NCI-H2081 treated with DMSO at 0.1 percent for 48 hours (cell line): ENCODE measurements at places on chromosomes 6 and 20.

DNA sequence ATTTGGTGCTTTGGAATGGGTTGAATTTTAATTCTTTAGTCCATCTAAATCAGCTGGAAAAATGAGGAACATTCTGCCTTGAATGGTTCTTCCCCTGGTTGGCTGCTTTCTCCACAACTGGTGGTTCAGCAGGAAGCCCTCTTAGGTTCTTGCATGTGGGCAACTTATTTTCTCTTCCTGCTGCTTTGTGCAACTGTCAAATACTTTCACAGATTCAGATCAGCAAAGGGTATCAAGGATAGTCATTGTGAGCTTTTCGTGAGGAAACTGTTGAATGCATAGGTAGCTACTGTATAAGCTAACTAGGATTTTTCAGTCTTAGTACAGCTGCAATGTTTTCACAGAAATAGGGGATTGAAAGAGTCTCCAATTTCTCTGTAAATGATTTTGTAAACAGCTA is 72.9 kb upstream of the MRAP2 start:
- no peak for DNase-seq

DNA sequence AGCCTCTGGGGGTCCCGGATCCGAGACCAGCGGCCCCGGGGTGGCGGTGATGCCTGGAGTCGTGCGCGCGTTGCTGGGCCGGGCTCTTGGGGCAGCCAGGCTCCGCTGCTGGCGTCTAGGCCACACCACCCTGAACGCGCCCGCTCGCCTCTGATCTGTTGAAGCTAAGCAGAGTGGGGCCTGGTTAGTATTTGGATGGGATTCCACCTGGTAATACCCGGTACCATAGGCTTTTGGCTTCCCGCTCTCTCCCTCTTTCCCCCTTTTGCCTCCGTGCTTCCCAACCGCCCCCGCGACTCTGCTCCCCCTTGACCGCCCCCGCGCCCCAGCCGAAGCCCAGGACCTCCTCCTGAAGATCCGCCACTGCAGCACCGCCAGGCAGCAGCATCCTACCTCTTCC is 1383.5 kb upstream of the DEFB115 start:
- DNase-seq: no peak

GRCh38 chr6:152206072-152206818 is 398.8 kb downstream of the ESR1 start:
- no peak for DNase-seq

- DNase-seq: no peak
These were observed 27.0 kb upstream of the TBC1D7 start for GRCh38 chr6:13355043-13355945.

DNA sequence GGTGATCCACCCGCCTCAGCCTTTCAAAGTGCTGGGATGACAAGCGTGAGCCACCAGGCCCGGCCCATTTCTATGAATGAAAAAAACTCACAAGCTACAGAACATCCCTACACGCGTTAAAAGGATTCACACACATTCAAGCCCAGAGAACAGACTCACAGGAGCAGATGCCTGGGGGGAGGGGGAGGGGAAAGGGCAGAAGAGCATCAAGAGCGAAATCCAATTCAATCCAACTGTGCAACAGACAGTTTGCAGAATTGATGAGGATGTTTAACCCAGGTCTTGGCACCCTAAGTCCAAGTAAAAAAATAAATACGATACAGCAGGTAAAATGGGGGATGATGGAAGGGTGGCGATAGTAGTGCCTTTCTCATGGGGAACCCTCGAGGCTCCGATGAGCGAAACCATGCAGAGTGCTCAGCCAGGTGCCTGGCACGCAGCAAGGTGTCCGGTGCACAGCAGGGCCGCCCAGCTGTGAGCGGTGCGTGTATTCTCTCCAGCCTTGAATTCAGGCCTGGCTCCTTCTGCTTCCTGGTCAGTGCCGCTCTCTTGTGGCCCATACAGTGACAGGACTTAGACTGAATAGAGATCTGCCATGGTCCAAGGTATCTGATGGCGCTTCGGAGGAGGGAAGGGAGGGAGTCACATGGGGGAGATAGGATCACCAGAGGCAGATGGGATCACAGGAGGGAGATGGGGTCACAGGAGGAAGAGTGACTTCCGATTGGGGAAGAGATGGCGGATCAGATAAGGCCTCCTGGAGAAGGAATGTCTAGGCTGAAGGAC is 35.4 kb upstream of the ANGPT4 start:
- DNase-seq: no peak

GRCh38 chr6:108872141-108872557 is 23.9 kb downstream of the ARMC2 start:
- DNase-seq: no peak

- DNase-seq: no peak
These were observed 69.3 kb upstream of the EYS start for GRCh38 chr6:65776332-65776731.

DNA sequence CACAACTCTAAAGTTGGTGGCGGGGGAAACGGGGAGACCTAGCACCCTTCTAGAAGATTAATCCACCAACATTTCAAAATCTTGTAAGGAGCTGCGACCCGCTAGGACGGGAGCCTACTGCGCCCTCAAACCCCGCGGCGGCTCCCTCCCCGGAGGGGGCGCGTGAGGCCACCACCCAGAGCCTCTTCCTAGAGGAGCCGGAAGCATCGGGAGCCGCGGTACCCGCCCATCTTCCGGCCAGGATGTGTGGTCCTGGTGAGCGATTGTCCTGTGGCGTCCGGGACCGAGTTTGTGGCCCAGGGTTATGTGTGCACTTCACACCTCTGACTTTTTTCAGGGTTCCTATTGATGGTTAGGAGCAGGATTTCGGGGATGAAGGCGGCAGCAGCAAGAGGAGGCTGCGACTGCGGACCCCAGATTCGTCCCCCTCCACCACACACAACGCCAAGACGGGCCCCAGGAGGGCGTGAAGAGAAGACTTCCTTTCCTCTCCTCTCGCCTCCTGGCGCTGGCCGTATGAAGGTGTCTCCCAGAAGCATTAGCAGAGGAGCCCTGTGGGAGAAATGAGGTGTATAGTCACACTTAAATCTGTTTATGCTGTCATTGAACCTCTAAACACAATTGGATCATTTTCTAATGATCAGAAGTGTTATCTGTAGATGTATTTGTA is 10.7 kb downstream of the ZNF165 start:
- no peak for DNase-seq

DNA sequence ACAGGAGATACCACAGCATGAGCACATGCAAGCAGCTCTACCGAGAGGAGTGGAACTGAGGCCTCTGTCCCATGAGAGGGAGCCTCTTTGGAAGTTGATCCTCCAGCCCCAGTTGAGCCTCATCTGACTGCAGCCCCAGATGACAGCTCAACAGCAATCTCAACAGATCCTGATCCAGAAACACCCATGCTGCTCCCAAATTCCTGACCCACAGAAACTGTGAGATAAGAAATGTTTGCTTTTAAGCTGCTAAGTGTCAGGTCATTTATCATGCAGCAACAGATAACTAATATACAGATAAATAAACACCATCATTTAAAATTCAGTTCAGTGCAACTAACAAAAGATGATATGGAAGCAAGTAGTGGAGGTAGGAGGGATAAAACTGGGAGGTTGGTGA is 4.8 kb upstream of the ARFGEF2 start:
- DNase-seq: no peak

DNA sequence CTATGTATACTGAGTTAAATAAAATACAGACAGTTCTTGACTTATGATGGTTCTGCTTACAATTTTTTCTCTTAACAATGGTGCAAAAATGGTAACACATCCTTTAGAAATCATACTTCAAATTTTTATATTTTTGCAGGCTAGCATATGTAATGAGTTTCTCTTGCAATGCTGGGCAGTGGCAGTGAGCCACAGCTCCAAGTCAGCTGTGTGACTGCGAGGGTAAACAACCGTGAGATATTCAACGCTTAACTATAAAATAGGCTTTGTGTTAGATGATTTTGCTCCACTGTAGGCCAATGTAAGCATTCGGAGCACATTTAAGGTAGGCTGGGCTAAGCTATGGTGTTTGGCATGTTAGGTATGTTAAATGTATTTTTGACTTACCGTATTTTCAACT is 136.1 kb downstream of the PLCB4 start:
- DNase-seq: no peak

DNA sequence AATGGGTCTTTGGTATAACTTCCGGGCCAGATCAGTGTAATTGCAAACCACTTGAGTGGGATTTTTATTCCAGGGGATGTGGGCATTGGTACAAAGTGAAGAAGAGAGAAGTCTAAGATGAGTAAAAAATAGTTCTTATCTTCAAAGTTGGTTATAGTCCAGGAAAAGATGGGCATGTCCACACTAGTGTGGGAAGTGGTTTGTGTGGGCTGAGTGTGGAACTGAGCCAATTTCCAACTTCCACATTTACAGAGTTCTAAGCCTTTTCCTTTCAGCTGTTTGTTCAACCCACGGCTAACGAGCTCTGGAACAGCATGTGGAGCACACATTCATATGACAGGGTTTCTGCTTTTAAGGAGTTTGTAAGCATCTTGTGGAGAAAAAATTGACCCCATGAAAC is 72.3 kb upstream of the IFNGR1 start:
- DNase-seq: no peak

- no peak for DNase-seq
These were observed 64.2 kb downstream of the SGK1 start for GRCh38 chr6:134253681-134254080.

- DNase-seq: no peak
These were observed 7.1 kb downstream of the PRIM2 start for GRCh38 chr6:57324538-57324937.

DNA sequence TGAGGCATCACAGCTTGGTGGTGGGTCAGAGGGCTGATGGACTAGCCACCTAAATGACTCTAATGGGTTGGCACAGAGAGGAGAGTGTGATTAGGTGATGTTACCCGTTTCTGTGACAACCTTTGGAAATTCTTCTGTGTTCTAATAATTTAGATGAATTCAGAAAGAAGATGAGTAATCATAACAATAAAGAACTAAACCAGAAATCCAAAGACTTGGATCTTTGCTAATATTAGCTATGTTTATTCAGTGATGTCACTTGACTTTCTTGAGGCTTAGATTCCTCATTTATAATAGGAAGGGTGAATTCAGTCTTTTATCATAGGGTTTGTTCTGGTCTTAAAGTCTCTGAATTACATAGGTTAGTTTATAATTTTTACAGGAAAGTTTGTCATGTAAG is 19.9 kb downstream of the CRYBG1 start:
- no peak for DNase-seq
